AG09319 (cell line): ENCODE measurements at places on chromosomes 3 and 15.

- no peak for DNase-seq
These were observed 2.7 kb downstream of the SMAD6 start for GRCh38 chr15:66704803-66705153.

DNA sequence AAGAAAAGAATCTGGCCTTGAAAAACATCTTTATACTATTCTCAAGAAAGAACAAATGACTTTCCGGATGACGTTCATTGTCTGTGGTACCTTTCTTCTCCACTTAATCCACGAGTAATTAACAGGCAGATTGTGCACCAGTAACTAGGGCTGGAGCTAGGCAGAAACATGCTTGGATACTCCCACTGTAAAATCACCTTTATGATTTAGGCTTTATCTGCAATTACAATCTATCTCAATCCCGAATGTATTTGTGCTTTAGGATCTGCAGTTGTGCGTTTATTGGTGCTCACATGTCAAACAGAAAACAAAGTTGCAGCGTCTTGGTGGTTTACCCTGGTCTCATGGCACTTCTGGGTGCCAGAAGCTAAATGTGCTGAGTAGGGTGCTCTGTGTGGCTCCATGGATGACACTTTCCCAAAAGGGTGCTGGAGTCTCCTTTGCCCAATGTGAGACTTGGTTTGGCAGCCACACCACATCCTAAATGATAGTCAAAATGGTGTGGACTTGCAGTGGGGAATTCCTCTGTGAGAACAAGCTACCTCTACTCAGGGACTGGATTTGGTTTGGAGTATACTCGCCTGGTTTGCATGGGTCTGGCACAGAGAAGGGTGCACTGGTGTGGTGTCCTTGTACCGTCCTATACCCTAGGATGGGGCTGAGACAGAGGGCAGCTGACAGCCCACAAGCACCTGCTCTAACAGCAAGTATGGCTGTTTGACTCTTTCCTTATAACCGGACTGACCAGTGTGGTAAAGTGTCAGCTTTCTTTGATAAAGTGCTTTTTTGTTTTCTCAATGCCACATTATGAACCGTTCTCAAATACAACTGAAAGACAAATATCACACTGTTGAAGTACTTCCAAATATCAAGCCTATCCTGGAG is 7.7 kb downstream of the SERP1 start:
- no peak for DNase-seq

- no peak for DNase-seq
These were observed 100.4 kb upstream of the TGFBR2 start for GRCh38 chr3:30505866-30506520.

DNA sequence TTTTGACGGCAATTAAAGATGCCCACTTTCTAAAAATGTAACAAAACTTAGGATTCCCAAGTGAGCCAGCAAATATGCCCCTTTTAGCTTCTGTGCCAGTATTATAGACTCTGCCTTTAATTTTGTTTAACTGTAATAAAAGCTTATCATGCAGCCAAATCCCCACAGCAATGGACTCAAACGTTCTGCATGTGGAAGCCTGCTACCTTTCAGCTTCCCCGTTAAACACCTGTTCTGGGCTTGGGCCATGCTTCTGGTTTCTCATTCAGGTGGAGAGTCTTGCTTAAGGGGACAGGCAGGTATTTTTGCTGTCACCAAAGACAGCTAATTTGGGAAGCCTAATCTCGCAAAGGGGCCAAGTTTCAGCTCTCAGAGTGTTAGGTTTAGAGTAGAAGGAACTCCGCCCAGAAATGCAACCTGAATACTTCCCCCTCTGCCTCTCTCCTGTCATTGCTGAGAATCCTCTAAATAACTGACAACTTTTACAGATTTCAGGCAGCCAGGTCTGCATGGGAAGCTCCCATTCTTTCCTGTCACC is 399.4 kb upstream of the ATP11B start:
- no peak for DNase-seq

DNA sequence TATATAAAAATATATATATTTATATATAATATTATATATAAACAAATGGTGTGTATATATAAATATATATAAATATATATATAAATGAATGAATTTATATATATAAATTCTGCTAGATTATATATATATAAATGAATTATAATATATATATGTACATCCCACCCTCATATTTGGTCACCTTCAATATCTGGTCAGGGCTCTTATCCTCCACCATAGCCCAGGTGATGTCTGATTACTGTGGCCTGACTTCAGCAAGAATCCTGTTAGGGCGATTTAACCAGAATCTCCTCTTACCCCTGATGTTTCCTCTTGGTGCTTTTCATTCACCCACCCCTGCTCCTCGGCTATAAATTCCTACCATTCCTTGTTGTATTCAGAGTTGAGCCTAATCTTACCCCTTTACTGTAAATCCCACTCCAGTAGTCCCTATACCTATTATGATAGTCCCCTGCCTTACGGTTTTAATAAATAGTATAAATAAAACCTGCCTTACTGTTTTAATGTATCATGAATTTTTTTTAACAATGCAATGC is 439.6 kb downstream of the PLOD2 start:
- no peak for DNase-seq

- DNase-seq: no peak
These were observed 2.8 kb downstream of the EFHB start for GRCh38 chr3:19931180-19931692.
